ENCODE measurements at places on chromosomes 12 and 14.

- DNase-seq, result no peak
Measured at GRCh38 chr12:79300199-79300568, 390.6 kb downstream of the PAWR start.

DNA sequence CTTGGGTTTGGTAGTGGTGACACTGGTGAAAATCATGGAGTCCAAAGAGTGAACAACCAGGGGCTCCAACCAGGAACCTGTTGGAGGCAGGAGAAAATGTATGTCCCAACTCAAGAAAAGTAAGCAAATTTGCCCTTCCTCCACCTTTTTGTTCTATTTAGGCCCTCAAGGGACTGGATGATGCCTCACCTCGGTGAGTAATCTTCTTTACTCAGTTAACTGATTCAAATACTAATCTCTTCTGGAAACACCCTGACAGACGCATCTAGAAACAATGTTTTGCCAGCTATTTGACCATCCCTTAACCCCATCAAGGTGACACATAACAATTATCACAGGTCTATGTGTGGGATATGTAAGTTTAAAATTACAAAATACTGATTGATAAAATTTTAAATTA, 272.4 kb upstream of the FOXG1 start:
- DNase-seq, result no peak

DNA sequence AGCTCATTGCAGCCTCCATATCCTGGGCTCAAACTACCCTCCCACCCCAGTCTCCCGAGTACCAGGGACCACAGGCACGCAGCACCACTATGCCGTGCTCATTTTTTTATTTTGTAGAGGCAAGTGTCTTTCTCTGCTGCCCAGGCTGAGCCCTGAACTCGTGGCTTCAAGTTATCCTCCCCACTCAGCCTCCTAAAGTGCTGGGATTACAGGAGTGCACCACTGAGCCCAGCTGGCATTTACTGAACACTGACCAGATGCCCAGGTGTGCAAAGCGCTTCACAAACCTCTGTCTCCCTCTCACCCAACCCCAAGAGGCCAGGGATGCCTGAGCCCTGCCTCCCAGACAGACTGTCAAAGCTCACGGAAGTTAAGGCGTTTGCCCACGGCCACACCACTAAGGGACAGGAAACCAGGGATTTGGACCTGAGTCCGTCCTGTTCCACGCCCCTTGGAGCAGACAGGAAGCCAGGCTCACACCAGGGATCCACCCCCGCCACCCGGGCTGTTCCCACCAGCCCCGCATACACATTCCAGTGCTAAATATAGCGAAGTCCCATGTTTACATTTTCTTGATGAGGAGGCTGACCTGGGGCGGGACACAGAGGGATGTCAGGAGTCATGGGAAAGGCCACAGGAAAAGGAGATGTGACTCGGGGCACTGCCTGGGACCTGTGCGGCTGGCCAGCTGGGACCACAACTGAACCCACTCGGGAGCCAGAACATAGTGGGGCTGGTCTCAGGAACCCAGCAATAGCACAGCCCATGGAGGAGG, 51.2 kb downstream of the TESC start:
- no peak for DNase-seq

- peak; percentile 28 for DNase-seq
Measured at GRCh38 chr12:52151837-52152783, 39.7 kb downstream of the KRT80 start.

DNA sequence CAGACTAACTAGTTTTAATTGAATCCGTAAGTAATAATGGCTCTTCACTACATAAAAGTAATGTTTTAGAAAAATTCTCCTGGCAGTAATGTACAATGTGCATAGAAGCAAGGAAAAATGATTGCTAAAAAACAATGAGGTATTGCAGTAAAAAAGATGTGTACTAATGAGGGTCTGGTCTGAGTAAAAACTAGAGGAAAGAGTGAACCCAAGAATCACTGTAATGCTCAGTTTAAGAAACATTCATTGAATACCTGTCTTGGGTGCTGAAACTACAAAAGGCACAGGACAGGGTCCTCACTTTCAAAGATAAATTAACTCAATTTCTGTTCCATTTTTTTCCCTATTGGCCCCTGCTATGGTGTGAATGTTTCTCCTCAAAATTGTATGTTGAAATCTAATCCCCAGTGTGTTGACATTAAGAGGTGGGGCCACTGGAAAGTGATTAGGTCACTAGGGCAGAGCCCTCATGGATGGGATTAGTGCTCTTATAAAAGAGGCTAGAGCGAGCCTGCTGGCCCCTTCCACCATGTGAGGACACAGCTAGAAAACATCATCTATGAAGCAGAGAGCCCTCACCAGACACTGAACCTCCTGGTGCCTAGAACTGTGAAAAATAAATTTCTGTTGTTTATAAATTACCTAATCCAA, 51.6 kb downstream of the RPS6KA5 start:
- peak; percentile 10 for DNase-seq

DNA sequence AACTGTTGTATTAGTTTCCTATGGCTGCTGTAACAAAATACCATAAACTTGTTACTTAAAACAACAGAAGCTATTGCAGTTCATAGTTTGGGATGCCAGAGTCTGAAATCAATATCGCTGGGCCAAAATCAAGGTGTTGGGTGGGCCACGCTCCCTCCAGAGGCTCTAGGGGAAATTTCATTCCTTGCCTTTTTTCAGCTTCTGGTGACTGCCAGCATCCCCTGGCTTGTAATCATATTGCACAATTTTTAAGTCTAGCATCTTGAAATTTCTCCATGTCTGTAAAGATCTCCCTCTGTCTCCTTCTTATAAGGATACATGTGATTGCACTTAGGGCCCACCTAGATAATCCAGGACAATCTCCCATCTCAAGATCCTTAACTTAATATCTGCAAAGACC, 48.8 kb upstream of the GARIN6 start:
- DNase-seq, result no peak

DNA sequence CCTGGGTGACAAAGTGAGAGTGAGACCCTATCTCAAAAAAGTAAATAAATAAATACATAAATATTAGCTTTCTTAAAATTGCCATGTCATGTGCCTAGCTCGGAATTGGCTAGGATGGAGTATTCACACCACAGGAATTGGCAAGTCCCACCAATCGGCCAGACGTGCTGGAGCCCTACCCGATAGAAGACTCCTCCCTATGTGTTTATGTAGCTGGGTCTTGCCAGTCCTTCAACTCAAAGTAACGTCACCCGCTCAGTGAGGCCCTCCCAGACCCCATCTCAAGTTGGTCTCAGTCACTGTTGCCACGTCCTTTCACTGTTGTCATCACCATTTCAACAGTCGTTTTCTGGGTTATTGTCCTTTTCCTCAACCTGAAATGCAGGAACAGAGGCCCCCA, 20.2 kb downstream of the VRTN start:
- no peak for DNase-seq

GRCh38 chr12:79769860-79770485, 79.2 kb upstream of the PAWR start:
- DNase-seq, result no peak

GRCh38 chr12:118271770-118272417, 100.8 kb downstream of the TAOK3 start:
- DNase-seq, result no peak

DNA sequence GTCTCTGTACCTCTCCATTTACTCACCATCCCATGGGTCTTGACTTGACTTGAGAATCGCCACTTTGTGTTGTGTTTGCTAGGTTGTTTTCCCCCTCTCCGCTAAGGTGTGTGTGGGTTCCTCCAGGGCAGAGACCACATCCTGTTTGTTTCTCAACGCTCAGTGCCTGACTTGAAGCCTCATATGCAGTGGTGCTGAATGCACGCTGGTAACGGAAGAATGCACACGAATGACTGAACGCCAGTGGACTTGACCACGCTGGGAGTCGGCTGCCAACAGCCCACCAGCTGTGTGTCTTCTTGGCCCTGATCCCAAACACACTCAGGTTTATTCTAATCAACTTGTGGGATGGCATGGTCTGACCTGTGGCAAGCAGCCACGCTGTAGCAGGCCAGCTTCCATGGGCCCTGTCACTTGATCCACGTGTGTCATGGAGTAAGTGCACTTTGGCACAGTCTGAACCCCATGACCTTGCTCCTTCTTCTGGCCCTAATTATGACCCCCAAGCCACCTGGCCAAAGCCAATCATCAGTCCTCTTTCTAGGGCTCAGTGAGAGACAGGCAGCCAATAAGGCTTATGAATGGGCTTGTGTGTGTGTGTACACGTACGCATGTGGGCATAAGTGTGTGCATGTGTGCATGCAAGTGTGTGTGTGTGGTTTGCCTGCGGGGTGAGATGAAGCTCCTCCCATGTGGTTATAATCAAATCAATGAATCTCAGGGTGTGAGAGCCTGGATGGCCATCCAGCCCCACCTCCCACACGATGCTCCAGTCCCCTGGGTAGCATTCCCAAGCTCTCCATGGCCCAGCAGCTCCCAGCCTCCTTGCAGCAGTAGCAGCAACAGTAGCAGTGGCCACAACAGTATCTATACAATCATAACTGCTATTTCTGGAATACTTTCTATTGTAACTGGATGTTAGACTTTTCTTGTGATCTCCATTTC, 6.4 kb upstream of the TC2N start:
- DNase-seq, result no peak

- DNase-seq, result no peak
Measured at GRCh38 chr12:5332551-5332950, 99.4 kb upstream of the NTF3 start.

- DNase-seq, result no peak
Measured at GRCh38 chr14:104885031-104885972, 20.2 kb downstream of the CEP170B start.

DNA sequence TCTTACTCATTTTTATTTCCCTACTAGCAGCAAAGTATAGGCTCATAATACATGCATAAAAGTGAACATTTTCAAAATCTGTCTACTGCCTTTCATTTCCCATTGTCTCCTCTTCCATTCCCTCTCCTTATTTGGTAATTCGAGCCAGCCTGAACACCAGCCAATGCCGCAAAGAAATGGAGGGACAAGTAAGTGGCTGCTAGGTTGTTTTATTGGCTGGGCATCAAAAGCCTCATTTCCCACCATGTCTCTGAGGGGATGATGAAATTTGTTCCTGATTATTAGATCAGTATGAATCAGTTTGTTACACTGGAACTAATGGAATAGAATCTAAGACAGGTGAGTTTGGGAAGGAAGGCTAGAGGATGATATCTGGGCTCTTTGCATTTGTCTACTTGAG, 143.5 kb downstream of the KCNA5 start:
- no peak for DNase-seq

DNA sequence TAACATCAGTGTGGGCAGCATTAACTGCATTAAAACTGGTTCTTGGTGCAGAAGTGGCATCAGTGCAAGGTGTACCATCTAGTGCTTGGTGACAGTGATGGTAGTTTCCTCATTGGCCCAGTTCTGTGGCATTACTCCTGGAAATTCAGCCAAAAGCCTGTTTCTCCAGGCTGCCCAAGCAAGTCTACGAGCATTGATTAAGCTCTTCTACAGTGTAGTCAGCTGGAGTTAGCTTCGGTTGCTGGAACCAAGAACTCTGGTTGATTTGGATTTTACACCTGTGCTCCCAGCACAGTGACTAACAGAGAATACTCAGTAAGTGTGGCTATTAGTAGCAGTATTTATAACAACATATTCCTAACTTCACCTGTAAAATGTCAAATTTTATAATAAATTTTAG, 84.9 kb upstream of the ZDHHC17 start:
- no peak for DNase-seq

GRCh38 chr12:66482351-66483203, 180.3 kb downstream of the HELB start:
- DNase-seq, result no peak

DNA sequence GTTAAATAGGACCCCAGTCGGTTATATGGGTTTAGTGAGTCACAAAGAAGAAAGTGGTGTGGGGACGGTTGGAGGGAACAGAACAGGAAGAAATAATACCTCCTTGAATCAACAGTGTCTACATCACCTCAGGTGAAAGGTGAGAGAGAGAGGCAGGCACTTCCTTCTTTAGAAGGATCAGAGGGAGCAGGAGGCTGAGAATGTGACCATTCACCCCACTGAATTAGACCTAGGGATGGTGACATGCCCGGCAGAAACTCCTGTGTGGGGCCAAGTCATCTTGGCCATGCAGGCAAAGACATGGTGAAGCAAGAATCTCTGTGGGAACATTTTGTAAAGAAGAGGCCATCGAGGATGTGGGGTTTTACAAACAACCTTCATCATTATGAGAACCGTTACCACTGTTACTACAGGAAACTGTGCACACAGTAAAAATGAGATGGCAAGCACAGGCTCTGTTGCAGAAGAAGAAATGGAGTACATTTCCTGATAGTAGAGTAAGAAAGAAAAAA, 1196.9 kb downstream of the VRK1 start:
- no peak for DNase-seq

DNA sequence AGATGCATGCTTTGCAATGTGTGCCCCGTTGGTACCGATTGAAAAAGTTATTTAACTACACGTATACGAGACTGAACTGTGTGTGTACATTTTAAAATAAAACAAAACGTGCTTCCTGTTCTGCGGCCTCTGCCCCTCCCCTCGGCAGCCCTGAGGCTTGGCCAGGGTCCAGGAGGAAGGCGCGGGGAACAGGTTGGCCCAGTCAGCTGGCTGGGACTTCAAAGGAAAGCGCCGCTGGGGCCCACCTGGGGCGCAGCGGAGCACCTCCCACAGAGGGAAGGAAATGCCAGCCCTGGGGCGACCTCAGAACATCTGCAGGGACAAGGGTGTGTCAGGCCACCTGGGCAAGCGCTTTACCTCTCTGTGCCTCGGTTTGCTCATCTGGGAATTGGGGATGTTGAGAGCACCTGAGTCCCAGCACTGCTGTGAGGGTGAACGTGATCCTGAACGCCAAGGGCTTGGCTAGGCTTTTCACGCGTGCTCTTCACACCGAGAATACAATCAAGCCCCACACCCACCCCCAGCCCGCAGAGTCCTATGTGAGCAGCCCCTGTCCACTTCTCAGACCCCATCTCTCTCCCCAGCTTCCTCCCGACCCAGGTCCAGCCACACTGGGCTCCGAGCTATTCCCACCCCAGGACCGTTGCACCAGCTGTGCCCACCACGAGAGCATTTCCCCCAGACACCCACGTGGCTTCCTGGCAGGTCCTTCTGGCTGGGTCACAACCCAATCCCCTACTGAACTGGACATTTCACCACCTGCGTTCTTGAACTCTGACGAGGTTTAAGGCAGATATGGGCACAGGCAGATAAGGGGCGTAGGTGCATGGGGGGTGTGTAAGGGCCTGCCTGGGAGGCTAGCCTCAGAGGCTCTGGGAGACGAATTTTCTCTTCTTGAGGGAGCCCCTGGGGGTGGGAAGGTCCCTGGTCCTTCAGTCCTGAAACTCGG, 41.9 kb upstream of the NCOR2 start:
- peak; percentile 52 for DNase-seq

DNA sequence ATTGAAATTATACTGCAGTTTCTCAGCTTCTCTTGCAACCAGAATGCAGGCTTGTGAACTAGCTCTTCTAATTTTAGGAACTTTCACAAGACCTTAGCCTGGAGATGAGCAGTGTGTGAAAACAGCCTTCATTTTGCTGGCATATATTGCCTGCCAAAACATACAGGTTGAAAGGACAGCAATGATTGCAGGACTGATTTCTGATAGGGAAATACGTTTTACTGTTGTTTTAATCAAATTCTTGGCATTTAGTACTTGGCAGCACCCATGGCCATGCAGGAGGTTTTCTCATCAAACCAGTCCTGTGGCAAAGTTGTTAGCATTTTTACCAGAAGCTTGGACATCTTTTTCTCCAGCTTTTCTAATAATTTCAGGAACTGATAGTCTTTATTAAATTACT, 91.9 kb upstream of the MUCL1 start:
- no peak for DNase-seq
